ENCODE measurements at places on chromosomes 16 and 17. TPM values are rescaled to one million over a fixed set of nuclear protein-coding genes. Genes with fewer than 3 reads are reported as not detected.
A peak's percentile ranks its signal among the peaks of the same experiment; 100 is the strongest.

Gene FAM117A
- total RNA-seq, result 31.6 TPM

Gene RHBDF2
- 42.1 TPM for total RNA-seq

- no peak for DNase-seq
These were observed 10.9 kb upstream of the TBX2 start for GRCh38 chr17:61388561-61389356.

DNA sequence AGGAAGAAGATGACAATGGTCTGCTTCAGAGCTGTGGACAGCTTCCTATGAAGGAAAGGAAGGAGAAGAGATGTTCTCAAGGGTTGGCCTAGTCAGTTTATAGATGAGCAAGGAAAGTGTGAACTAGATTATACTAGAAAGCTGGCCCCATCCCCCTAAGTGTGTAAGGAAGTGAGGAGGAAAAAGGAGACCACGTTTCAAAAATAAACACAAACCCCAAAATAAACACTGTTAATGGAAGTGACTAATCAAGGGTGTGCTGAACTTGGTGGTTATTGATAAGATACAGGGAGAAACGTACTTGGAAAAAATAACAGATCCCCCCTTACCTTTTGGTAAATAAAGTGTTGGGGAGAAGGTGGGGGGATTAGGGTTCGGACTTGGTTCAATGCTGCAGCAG lies 267.1 kb downstream of the SOX9 start:
- DNase-seq, result no peak

DNA sequence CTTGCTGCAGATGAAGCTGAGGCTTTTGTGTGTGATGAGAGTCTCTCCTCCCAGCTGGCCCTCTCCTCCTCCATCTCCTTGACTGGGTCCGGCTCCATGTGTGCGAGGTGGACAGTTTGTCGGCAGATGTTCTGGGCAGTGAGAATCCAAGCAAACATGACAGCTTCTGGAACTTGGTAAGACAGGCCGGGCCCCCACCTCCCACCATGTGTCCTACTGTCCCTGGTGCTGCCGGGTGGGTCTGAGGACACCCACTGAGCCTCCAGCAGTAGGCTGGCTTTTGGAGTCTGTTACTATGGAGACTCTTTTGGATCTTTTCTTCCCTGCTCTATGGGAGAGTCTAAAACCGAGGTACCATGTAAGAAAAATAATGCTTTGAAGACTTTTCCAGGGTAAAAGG lies 12.7 kb downstream of the NUP85 start:
- no peak for DNase-seq

DNA sequence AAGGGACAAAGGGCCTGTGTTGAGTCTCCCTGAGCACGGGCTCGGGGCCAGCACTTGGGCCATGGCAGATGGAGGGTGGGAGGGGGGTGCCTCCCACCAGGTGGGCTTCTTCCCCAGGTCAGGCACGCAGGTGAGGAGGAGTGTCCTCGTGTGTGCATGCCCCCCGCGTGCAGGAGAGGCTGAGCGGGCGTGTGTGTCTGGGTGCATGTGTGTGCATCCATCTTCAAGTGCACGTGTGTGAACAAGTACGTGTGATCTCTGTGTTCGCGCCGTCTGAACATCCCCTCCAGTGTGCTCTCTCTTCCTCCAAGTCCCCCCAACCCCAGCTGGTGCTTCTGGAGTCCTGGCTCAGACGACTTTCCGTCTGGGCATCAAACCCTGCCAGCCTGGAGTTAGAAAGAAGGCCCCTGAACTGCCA lies 2.7 kb upstream of the ZG16B start:
- no peak for DNase-seq

DNA sequence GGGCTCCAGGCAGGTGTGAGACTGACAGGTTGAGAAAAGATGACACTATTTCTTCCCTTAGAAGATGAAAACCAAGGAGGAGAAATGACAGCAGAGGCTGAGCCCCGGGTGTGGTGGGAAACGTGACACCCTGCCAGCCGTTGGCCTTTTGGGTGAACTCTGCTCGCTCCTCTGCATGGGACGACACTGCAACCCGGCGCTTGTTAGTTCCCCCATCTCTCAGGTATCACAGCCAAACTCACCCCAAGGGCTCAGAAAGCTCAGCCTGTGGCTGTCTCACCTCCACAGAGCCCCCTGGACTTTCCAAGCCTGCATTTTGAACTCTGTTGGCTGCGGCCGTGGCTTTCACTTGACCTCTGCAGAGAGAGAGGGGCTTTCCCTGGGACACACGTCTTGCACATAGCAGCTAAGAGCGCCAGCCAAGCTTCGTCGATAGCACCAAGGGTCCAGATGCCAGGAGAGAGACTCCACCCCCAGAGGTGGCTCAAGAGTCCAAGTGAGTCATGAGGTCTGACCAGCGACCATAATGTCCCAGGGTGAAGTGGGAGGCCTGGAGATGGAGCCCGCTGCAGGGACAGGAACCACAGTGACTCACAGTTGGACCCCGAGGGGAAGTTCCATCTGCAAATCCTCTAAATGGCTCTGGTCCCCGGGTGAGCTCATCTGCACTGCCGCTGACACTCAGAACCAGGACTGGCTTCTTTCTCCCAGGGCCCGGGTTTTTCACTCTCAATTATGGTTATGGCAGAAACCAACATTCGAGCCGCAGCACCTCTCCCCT lies 301.9 kb downstream of the SOX9 start:
- DNase-seq, result peak; percentile 42

DNA sequence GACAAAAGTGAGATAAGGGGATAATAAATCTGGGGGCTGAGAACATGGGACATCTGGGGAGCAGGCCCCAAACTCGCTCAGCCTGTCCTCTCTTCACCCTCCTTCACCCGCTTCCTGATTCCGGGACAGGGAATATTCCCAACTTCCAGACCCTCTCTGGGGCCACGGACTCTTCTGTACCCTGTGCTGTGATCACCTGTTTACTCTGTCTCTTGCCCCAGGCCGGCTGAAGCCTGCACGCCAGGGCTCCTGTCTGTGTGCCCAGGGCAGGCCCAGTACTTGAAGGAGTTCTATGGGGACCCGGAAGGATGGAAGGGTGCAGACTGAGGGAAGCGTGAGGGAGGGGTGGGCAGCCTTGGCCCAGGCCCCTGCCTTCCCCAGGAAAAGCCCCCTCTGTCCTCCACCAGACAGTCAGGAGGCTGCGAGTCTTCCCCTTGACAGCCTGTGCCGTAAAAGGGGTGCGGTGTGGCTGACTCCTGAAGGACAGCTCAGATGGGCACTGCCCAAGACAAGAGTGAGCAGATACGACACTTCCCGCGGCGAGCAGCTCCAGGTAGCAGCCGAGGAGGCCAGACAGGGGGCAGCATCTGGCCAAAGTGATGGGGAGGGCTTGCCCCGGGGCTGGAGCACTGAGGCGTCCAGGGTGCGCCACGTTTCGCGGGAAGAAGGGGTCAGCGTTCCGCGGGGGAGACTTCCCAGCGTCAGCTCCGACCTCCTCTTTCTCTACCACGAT lies 1.0 kb upstream of the CCNF start:
- peak; percentile 55 for DNase-seq

DNA sequence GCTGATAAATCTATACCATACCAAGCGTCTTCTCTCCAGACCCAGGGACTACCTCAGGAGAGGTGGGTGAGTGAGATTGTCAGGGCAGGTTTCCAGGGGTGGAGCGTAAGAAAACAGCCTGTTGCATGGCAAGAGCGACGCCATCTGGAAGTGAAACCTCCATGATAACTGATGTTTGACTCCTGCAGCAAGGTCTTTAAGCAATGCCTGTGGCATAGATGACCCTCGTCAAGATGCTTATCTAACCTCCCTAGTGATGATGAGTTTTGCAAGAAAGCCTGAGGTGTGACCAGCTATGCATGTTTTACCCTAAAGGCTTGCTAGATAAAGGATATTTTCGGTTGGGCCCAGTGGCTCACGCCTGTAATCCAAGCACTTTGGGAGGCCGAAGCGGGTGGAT lies 71.6 kb downstream of the GSG1L start:
- DNase-seq, result no peak

DNA sequence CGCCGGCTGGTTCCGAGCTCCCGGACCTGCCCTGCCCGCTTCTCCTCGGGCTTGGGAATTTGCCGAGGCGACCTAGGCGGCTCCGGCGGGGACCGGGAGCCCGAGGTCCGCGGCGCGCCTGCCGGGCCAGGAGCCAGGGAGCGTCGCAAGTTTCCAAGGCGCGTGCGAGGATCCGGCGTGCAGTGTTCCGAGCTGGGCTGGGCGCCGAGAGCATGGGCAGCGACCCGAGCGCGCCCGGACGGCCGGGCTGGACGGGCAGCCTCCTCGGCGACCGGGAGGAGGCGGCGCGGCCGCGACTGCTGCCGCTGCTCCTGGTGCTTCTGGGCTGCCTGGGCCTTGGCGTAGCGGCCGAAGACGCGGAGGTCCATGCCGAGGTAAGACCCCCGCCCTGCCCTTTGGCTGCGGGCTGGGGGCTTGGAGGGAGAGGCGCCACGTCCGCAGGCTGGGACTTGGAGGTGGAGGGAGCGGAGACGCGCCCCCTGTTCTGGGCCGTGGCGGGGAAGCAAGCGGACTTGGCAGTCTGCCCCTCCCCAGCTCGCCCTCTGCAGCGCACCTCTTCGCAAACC lies 668 bp downstream of the MMP15 start:
- DNase-seq, result no peak

All from activated CD8-positive, alpha-beta memory T cell treated with anti-CD3 and anti-CD28 coated beads, Interleukin-2, amount 10 ng/mL, durations not matched to agents 7 days and 5 days (primary cell).